Suppressor macrophage treated with lipopolysaccharide for 4 hours (primary cell): ENCODE measurements at places on chromosomes 16 and 17.
A peak's percentile ranks its signal among the peaks of the same experiment; 100 is the strongest.

GRCh38 chr17:51189628-51190027 lies 23.4 kb downstream of the NME2 start:
- peak; percentile 2 for DNase-seq

- no peak for DNase-seq
Observed at GRCh38 chr17:50350733-50351132, 4.8 kb downstream of the XYLT2 start.

DNA sequence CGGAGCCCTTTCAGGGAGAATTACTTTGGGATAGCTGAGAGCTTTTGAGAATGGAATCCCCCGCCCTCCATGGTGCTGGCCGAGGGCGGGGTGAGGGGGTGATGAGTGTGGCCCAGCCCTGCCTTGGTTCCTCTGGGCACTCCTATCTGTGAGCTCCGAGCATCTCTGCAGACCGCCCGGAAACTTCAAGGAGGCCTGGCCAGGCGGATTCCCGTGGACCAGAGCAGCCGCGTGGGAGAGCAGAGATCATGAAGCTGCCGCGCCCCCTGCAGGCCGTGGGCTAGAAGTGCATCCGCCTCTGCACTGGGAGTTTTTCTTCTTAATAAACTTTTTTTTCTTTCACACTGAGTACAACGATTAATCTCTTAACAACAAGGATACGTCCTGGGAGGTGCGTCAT lies 392.9 kb upstream of the EEF2KMT start:
- peak; percentile 49 for DNase-seq

DNA sequence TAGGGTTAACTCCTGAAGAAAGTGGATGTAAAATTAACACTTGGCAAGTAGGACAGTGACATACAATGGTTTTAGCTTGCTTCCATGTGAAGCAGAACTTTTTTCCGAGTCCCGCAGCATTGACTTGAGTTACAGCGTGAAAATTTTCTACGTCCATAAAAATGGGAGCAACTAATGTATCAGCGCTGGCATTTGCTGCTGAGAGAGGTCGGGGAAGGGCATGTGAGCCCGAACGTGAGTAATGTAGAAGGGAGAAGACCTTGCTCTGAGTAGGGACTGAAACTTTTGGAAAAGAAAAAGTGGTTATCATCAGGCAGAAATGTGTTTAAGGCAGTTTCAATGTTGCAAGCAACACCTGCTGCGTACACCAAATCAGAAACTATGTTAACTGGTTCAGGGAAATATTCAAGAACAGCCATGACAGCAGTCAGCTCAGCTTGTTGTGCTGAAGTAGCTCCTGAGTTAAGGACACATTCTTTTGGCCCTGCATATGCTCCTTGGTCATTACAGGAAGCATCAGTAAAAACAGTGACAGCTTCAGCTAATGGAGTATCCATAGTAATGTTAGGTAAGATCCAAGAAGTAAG lies 70.9 kb upstream of the ARL4D start:
- no peak for DNase-seq

DNA sequence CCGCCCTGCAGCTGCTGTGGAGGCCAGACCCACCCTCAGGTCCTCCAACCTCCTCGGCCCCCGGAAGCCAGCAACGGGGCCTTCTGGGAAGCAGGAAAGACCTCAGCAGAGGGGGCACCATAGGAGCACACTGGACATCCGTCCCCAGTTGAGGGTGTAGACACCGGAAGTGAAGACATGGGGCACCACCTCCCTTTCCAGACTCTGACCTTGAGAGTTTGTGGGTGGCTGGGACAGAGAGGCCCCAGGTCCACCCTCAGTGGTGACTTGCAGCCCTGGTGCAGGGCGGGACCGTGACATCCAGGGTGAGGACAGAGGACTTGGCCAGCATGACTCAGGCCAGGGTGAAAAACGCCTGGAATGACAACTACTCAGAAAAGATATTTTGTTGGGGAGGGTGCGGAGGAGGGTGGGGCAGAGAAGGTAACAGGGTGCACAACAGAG lies 19.9 kb downstream of the CEP295NL start:
- peak; percentile 88 for DNase-seq

GRCh38 chr16:20948444-20948843 lies 47.9 kb downstream of the LYRM1 start:
- DNase-seq, result no peak

DNA sequence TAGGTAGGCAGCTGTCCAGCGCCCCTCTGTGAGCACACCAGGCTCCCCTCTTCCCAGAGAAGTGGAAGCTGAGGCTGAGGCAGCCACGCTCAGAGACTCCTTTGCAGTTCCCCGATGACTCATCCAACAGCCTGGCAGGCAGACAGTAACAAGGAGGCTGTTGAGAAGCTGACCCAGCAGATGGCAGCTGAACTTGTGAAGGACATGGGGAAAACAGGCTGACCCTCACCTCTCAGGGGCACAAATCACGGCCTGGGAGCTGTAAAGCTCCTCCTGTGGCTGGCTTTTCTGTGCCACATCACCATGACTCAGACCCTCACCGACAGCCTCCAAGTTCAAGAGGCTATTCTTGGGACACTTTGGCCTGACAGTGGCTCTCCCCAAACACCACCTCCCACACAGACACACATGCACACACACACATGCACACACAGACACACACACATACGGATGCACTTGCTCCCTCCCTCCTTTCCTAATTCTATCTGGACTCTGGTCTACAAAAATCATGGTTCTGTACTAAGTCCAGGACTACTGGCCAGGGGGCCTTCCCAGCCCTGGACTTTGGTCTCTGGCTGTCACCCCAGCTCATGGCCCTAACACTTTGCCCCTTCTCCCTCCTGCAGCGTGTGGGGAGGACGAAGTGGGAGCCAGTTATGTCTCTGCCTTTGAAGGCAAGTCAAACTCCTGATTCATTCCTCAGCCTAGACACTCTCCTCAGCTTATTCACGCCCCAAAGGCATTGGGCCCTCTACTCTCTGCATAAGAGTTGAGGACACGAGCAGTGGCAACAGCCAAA lies 23.2 kb downstream of the MAP3K14 start:
- DNase-seq, result peak; percentile 87

- DNase-seq, result no peak
Observed at GRCh38 chr17:69593716-69594115, 179.2 kb downstream of the MAP2K6 start.

- peak; percentile 83 for DNase-seq
Observed at GRCh38 chr16:56866955-56867830, 2.2 kb downstream of the SLC12A3 start.

DNA sequence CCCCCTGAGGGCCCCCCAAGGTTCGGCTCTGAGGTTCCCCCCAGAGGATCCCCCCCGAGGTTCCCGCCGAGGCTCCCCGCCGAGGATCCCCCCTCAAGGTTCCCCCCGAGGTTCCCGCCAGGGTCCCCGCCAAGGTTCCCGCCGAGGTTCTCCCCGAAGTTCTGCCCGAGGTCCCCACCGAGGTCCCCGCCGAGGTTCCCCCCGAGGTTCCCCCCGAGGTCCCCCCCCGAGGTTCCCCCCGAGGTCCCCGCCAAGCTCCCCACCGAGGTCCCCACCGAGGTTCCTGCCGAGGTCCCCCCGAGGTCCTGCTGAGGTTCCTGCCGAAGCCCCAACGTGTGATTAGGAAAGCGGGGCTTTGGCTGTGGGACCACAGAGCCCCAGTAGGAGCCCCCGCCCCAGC lies 32.2 kb upstream of the SSTR5 start:
- DNase-seq, result no peak

DNA sequence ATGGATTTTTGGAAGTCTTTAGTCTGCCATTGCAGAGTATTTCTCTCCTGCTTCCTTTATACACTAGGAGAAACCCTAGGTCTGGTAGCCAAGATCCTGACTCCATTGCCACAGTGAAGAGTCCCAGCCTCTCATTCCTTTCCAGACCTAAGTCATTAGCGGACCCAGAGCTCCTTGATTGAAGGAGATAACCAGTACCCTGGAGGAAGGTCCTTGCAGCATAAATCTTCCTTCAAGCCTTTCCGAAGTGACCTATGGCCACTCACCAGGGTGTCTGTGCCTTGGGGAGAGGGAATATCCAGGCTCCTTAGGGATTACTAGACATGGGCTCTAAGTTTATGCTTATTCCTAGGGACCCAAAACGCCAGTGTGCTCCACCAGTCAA lies 35.8 kb downstream of the BCL7C start:
- DNase-seq, result no peak

- DNase-seq, result no peak
Observed at GRCh38 chr16:67425580-67425979, 5.3 kb upstream of the HSD11B2 start.

GRCh38 chr16:73457851-73458250 lies 409.9 kb upstream of the ZFHX3 start:
- no peak for DNase-seq

DNA sequence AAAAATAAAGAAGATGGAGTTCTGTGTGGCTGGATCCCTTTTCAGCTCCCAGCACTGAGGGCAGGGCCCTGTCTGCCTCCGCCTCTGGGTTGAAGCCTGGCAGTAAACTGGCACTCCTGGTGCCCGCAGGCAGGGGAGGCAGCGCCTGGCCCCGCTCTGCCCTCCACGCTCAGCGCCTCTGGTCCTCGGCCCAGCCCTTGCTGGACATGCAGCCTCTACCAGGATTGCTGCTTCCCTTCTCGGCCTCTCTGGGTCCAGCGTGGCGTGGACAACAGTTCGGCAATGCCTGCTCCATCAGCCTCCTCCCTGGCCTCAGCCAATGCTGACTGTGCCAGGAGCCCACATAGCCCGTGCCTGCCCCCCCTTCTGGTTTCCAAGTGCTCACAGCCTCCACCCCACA lies 84.4 kb upstream of the CHMP6 start:
- no peak for DNase-seq

GRCh38 chr17:72401883-72402726 lies 281.3 kb downstream of the SOX9 start:
- DNase-seq, result no peak

- no peak for DNase-seq
Observed at GRCh38 chr17:70447588-70447987, 278.3 kb downstream of the KCNJ2 start.

- DNase-seq, result no peak
Observed at GRCh38 chr17:39141294-39141693, 10.1 kb downstream of the PLXDC1 start.

- no peak for DNase-seq
Observed at GRCh38 chr17:14119546-14119945, 50.2 kb downstream of the COX10 start.

GRCh38 chr16:3810198-3810664 lies 70.3 kb downstream of the CREBBP start:
- DNase-seq, result no peak

DNA sequence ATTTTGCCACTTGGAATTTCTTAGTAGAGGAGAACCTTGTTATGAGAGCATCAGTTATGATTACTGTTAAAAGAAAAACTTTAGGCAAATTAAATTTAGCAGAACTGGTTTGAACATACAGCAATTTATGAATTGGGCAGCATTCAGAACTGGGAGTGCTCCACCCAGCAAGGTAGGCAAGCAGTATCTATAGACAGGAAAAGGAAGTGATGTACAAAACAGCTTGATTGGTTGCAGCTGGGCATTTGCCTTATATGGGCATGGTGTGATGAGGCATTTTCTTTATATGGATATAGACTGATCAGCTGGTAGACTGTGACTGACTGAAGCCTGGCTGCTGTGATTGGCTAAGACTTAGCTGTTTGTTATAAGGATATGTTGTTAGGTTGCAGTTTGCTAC lies 17.6 kb upstream of the CYLD start:
- DNase-seq, result no peak

DNA sequence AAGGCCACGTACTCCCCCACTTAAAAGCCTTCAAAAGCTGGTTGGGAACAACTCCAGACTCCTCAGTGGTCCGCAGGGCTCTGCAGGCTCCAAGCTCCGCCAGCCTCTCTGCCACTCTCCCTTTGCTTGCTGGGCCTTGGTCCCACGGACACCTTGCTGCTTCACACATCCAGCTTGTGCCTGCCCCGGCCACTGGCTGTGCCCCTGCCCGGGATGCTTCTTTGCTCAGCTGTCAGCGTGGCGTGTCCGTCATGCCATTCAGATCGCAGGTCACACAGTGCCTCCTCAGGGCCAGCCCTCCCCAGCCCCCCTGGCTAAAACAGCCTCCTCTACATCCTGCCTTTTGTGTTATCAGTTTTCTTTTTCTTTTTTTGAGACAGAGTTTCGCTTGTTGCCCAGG lies 11.8 kb downstream of the ASPHD1 start:
- no peak for DNase-seq

GRCh38 chr16:73064212-73064993 lies 16.5 kb upstream of the ZFHX3 start:
- peak; percentile 65 for DNase-seq

GRCh38 chr17:80755650-80756405 lies 211.2 kb downstream of the RPTOR start:
- no peak for DNase-seq

- no peak for DNase-seq
Observed at GRCh38 chr17:27888945-27889344, 4.2 kb downstream of the LYRM9 start.

DNA sequence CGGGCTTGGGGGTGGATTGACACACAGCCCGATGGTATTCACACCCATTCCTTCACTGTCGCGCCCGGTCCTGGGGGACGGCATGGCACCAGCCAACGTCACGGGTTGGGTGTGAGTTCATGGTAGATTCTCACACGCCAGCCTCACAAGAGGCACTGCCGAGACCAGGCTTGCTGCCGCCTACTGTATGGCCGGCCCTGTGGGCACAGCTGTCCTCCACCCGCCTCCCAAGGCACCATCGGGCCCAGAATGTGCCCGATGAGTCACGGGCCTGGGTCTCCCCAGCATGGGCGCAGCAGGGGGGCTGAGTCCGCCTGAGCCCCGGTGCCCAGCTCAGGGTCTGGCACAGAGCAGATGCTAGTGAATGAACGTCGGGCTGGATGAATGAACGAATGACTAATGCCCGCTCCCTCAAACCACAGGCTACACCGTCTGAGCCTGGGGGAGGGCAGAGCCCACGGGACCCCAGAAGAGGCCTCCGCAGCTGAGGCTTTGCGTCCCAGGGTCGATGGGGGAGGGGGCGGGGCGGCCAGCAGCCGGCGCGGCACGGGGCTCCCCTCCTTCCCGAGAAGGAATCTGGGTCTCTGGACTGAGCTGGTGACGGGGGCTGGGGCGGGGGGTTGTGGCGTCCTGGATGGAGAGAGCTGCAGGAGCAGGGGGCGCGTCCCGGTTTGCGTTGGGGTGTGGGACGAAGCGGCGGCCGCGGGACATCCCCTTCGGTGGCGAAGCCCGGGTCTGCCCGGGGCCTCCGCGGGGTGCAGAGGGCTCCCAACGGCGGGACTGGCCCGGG lies 829 bp downstream of the PITPNM3 start:
- DNase-seq, result peak; percentile 32

- no peak for DNase-seq
Observed at GRCh38 chr16:4283939-4284338, 11.1 kb upstream of the TFAP4 start.

DNA sequence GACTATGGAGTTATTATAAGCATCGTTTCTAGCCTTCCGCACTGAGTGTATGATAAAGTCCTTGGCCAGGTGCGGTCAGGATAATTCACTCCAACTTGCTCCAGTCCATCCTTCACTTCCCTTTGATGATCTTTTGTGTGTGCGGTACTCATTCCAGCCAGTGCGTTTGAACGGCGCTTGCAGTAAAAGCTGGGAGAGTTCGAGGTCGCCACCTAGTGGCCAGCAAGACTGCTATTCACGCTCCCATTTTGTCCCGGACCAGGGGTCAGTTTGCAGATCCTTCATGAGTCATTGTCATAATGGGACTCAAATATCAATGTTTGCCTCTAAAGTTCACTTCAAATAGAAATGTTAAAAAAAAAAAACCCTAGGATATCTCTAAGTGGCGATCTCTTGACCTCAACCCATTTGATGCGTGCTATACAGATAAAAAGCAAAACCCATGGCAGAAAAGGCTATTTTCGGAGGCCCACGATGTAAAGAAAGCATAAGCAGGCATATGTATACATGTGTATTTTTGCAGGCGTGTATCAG lies 417.1 kb downstream of the TMEM114 start:
- DNase-seq, result peak; percentile 80
